ENCODE measurements at places on chromosomes 16 and 17.

- no peak for DNase-seq
These were observed 358 bp upstream of the ARHGDIG start for GRCh38 chr16:280005-280460.

DNA sequence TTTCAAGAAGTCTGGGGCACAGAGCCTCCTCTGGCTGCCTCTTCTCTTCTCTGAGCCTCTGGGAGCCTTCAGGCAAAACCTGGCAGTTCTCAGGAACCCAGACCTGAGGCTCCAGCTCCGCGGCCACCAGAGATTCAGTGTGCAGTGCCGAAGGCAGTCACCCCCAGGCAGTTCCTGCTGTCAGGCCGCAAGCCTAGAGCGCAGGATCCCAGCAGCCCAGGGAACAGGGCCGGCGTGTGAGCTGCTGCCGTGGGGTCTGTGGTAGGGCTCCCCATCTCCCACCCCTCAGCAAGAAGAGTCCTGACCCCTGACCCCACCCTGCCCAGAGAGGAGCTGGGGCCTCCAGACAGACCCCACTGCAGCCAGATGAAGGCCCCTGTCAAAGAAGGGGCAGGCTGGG lies 78.2 kb downstream of the AMFR start:
- no peak for DNase-seq

GRCh38 chr16:69115837-69116236 lies 10.4 kb downstream of the HAS3 start:
- no peak for DNase-seq

DNA sequence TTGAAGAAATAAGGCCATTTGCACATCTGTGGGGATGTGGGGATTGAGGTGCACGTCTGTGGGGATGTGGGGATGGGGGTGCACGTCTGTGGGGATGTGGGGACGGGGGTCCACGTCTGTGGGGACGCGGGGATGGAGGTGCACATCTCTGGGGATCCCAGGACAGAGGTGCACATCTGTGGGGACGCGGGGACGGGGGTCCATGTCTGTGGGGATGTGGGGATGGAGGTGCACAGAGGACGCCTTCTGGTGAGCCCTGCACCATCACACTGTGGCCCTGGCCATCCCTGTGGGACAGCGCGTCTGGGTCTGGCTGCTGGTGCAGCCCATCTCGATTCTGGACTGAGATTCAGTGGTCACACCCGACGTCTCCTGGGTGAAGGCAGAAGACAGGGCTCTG lies 161.4 kb downstream of the LAT start:
- DNase-seq, result no peak

DNA sequence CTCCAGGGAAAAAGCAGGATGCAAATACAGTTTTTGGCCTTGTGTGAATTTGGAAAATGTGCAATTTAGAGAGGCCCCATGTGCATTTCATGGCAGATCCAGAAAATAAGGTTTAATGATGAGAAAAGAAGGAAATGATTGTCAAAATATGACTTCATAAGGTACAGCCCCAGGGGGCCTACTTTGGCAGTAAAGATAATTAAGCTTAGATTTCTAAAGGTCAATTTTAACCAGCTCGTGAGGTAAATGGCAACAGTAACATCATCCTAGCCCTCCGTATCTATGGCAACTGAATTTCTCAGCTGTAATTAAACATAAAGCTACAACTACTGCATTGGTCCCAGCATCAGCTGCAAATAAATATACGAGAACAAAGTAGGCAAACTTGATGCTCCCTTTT lies 30.0 kb upstream of the PRSS54 start:
- DNase-seq, result no peak

GRCh38 chr16:26386096-26386495 lies 680.6 kb upstream of the C16orf82 start:
- no peak for DNase-seq

- no peak for DNase-seq
These were observed 12.6 kb upstream of the TMEM220 start for GRCh38 chr17:10742431-10742830.

DNA sequence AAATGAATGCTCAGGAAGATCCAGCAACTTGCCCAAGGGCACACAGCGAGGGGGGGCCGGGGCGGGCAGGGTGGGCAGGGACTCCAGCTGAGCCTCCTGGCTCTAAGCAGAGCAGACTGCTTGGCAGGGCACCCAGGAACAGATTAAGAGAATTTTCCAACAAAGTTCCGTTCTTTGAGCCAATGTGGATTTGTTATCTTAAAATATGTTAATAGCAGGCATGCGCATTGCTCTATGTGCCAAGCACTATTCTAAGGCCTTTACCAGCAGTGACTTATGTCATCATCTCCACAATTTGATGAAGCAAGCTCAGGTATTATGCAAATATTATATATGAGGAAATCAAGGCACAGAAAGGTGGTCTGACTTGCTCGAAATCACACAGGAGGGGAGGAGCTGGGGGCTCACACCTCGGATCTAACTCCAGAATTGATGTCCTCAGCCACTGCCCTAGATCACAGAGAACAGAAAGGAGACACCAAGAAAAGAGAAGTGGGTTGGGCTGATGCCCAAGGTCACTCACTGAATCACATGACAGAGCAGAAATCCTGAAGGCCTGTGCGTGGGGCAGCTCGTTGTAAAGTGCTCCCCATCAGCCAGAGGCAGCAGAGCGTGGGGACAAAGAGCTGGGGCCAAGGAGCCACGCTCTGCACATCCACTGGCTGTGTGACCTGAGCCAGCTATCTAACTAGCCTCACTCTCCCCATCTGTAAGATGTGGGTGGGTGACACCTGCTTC lies 23.2 kb upstream of the MEAK7 start:
- no peak for DNase-seq

- DNase-seq, result peak; percentile 17
These were observed 37.0 kb downstream of the STXBP4 start for GRCh38 chr17:55005520-55005919.

DNA sequence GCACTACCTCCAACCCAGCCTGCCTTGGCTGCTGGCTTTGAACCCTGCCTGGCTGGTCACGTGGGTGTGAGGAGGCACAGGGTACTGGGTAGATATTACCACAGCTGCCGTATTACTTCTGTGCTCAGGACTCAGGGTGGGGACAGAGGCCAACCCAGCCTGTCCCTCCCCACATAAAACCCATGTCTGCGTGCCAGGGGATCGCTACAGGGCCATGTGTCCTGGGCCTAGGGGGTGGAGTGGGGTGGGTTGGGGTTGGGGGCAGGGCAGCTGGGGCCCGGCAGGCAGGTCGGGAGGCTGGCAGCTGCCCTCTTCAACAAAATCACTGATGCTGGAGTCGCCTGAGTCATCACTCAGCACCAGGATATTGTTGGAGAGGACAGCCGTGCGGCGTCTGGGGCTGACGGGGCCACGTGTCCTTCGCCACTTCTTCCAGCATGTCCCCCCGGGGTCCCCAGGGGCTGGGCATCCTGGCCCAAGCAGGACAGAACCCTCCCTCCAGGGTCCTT lies 39.7 kb upstream of the PVALEF start:
- no peak for DNase-seq

GRCh38 chr16:67154578-67155294 lies 3.9 kb upstream of the B3GNT9 start:
- DNase-seq, result no peak

- DNase-seq, result no peak
These were observed 77.1 kb downstream of the USP31 start for GRCh38 chr16:23072084-23072599.

DNA sequence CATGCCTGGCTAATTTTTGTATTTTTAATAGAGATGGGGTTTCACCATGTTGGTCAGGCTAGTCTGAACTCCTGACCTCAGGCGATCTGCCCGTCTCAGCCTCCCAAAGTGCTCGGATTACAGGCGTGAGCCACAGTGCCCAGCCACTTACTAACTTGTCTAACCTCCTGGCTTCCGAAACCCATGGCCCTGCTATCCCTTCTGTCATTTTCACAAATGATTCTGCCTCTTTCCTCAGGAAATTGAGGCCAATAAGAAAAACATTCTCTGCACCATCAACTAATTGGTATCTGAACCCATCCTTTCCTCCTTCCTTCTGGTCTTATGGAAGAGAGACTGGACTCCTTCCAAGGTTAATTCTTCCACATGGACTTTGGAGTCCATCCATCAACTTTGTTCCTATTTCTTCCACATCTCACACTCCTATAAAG lies 27.9 kb upstream of the TNRC6A start:
- DNase-seq, result no peak

DNA sequence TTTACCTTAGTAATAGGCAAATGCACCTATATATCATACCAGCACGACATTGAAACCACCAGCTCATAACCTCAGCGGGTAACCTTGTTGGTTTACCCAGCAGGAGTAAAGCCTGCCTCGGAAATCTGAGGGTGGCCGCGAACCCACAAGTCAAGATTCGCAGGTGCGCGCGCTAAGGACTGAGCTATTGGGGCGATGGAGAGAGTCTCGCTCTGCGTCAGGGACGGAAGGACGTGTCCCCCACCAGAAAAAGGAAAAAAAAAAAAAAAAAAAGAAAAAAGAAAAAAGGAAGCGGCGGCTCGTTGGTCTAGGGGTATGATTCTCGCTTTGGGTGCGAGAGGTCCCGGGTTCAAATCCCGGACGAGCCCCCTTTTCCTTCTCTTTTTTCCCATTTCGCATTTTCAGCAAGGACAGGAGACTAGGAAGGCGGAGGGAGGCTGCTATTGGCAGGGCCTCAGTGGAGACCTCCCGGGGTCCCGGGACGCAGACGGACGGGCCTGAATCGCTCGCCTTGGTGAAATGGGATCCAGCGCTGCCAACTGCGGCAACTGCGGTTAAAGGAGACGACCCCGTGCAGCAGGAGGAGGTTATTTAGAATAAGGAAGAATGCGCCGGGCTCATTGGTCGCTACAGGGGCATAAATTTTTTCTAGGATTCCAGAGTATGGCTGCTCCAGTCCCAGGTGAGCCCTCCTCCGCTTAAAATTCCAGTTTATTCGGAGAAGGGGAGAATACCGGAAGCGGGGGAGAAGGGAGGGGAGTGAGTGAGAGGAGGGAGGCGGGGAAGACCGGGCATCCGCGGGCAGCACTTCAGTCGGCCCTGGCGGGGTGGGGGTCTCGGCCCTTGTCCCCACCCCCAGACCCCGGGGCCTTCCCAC lies at the start of gene OR1F1:
OR1F1 (plus strand) TSS at position 407 of the 877 bp plus-strand sequence.
- peak; percentile 84 for DNase-seq

DNA sequence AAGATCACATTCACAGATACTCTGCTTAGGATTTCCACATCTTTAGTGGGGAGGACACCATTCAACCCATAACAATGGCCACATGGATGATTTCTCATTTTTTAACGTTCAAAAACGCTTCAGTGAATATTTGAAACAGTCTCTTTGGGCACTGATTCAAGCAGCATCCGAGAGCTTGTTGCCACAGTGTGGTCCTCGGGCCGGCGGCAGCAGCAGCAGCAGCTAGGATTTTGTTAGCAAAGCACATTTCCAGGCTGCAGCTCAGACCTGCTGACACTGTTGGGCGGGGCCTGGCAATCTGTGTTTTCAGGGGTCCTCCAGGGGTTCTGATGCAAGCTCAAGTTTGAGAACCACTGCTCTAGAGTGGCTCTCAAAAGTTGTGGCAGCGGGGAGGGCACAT lies 27.9 kb upstream of the CMIP start:
- DNase-seq, result no peak

DNA sequence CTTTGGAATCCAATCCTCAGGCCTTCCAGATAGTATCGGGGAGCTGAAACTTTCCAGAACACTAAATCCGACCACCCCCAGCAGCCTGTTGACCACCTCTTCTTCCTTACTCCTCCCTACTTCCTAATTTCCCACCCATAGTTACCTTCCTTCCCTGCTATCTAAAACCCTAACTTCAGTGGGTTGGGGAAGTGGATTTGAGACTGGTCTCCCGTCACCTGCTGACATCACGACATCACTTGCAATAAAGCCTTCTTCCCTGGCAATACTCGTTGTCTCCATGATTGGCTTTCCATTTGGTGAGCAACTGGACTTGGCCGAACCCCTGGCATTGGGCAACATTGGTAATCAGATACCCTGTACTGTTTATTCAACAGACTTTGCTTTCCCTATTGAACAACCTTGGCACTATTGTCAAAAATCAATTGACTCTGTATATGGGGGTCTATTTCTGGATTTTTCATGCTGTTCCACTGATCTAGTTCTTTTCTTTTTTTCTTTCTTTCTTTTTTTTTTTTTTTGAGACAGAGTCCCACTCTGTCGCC lies 11.8 kb upstream of the FOXK2 start:
- DNase-seq, result no peak

- no peak for DNase-seq
These were observed 295.3 kb downstream of the MAP2K4 start for GRCh38 chr17:12316021-12316420.

DNA sequence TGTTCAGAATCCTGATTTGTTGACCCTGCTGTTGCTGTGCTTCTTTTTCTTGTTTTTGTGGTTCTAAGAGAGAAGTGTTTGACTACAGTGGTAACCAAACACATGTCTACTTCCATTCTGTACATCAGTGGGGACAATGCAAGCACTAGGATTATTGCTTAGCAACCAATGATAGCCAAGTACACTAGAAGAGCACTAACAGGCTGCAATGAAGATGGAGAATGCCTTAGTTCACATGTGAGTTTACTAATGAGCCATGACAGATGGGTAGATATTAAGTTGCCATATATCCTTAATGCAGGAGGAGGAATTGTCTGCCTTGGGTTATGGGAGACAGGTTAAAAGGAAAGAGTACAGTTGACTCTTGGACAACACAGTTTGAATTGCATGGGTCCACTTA lies 8.3 kb downstream of the EFCAB5 start:
- DNase-seq, result no peak

- peak; percentile 10 for DNase-seq
These were observed 15.8 kb downstream of the MEOX1 start for GRCh38 chr17:43645765-43646481.

GRCh38 chr16:24508614-24509013 lies 30.8 kb upstream of the RBBP6 start:
- no peak for DNase-seq

DNA sequence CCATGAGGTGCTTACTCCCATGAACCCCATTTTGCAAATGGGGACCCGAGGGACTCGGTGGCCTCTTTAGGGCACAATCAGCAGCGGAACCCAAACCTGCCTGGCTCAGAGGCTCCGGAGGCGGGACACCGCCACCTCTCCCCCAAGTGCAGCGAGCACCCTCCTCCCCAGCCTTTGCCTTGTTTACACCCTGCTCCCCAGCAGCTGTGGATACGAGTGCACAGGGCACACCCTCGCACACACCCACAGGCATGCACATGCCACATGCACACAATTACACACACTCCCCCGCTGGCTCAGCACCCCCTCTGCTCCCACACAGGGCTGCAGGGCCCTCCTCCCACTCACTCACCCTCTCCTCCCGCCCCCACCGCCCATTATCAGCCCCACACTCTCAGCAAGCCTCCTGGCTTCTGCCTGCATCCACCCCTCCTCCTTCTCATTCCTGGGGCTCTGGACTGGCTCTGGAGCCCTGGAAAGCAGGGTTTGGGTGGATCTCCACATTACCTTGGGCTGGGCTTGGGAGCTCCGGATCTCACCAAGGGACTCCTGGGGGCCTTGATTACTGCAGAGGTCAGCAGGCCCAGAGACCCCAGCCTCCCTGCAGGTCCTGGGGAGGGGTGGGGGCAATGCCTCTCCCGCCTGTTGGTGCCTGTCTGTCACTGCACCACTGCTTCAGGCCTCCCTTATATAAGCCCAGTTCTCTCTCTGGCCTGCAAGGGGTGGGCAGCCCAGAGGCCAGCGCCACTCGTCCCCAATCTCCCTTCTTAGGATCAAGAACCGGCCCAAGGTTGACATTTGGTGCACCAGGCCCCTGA lies 6.4 kb downstream of the PDK2 start:
- no peak for DNase-seq
